Activated CD4-positive, alpha-beta memory T cell treated with anti-CD3 and anti-CD28 coated beads for 36 hours (primary cell): ENCODE measurements at places on chromosomes 11 and 22. TPM values are rescaled to one million over a fixed set of nuclear protein-coding genes. Genes with fewer than 3 reads are reported as not detected.

DNA sequence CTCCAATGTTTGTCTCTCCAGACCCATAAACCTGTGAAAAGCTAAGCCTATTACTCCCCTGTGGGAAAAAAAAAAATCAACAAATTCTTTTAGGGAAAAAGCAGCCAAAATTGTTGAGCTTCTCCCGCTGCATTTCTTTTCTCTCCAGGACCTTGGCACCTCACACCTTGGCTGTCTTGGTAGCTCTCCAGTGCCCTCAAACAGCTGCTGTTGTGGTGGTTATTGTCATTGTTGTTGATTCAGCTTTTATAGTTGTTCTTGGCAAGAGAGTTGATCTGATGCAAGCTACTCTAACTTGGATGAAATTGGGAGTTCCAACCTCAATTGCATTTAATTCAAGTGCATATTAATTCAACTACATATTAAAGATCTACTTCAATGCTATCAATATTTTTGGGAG, 516.9 kb upstream of the LARGE1 start:
- no peak overlapping the region for H3K27ac ChIP-seq
- no peaks in the 10 kb centered on the region for H3K36me3 ChIP-seq
- H3K4me1 ChIP-seq: no peaks in the 10 kb centered on the region
- no peaks in the 10 kb centered on the region for H3K27me3 ChIP-seq
- H3K4me3 ChIP-seq: no peak overlapping the region

DNA sequence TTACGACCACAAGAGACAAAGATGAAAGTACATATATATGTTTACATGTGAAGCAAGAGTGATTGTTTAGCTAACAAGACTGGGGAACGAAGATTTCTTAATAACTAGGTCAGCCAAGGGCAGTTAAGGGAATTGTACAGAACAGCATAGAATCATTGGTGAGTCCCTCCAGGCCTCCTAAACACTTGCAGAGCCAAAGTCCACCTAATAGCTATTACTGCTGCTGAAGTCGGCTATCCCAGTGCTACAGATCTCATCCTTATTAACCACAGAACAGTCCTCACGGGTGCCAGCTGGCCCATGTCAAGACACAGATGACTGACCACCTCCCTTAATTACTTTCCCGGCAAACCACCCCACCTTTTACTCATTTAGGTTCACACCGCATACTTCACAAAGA, 68.5 kb upstream of the OPCML start:
- H3K27me3 ChIP-seq: no peaks in the 10 kb centered on the region
- no peak overlapping the region for H3K4me3 ChIP-seq
- no peaks in the 10 kb centered on the region for H3K4me1 ChIP-seq

GRCh38 chr11:126830216-126830806, 170.3 kb downstream of the KIRREL3 start:
- DNase-seq: no peak
- no peaks in the 10 kb centered on the region for H3K4me1 ChIP-seq
- H3K27me3 ChIP-seq: no peaks in the 10 kb centered on the region

MAPK8IP2 gene
- 0.10 TPM for total RNA-seq
